GM23248 (cell line): ENCODE measurements at places on chromosomes 7 and 10. TPM values are rescaled to one million over a fixed set of nuclear protein-coding genes. Genes with fewer than 3 reads are reported as not detected.

CHCHD2 gene
- polyA plus RNA-seq, result 508 and 511 TPM in 2 replicates

- H3K27me3 ChIP-seq, result no peaks in the 10 kb centered on the region
- no peak overlapping the region for H3K4me3 ChIP-seq
- no peak for DNase-seq
- no peak overlapping the region for H3K27ac ChIP-seq
- no peaks in the 10 kb centered on the region for H3K36me3 ChIP-seq
Measured at GRCh38 chr7:152341914-152342236, 93.9 kb downstream of the KMT2C start.

GRCh38 chr7:69906283-69906995 is 308.2 kb downstream of the AUTS2 start:
- H3K4me1 ChIP-seq, result no peaks in the 10 kb centered on the region
- no peak overlapping the region for H3K27ac ChIP-seq
- no peaks in the 10 kb centered on the region for H3K27me3 ChIP-seq
- H3K36me3 ChIP-seq, result no peaks in the 10 kb centered on the region

DNA sequence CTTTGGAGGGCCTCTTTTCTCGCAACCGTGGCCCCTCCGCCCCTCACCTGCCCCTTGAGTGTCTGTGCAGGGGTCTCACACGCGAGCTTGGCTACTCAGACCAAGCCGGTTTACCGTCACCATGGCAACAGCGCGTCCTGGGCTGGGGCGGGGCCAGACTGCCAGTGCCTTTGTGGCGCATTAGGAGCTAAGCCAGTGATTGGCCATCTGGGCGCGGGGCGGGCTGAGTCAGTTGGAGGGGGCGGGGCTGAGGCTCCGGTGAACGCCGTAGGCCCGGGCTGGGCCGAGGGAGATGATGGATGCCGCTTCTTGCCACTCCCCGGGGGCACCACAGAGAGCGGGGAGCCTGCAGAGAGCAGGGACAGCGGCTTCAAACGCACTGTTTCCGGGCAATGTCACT is 48.7 kb upstream of the FXYD4 start:
- H3K4me3 ChIP-seq, result no peak overlapping the region
- DNase-seq, result peak; percentile 50
- no peaks in the 10 kb centered on the region for H3K4me1 ChIP-seq
- H3K27me3 ChIP-seq, result peaks cover 14% of the 10 kb centered on the region
- no peak overlapping the region for H3K27ac ChIP-seq

DNA sequence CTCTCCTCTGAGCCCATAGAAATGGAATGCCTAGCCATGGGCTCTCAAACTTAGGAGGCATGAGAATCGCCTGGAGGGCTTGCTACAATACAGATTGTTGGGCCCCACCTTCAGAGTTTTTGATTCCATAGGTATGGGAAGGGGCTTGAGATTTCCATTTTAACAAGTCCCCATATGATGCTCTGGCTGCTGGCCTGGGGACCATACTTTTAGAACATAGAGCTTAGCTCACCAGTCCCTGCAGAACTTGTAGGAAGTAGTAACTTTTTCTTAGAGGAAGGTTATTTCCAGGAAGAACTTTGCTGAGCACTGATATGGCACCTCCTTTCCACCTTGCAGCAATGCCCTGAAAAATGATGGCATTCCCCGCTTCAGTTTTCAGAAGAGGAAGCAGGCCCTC is 177.0 kb upstream of the ZMIZ1 start:
- H3K36me3 ChIP-seq, result no peaks in the 10 kb centered on the region
- H3K4me1 ChIP-seq, result no peaks in the 10 kb centered on the region
- H3K4me3 ChIP-seq, result no peak overlapping the region
- no peak for DNase-seq
- H3K27me3 ChIP-seq, result no peaks in the 10 kb centered on the region
- H3K27ac ChIP-seq, result no peak overlapping the region
